CD8-positive, alpha-beta memory T cell (primary cell): ENCODE measurements at places on chromosomes 6 and 20.

DNA sequence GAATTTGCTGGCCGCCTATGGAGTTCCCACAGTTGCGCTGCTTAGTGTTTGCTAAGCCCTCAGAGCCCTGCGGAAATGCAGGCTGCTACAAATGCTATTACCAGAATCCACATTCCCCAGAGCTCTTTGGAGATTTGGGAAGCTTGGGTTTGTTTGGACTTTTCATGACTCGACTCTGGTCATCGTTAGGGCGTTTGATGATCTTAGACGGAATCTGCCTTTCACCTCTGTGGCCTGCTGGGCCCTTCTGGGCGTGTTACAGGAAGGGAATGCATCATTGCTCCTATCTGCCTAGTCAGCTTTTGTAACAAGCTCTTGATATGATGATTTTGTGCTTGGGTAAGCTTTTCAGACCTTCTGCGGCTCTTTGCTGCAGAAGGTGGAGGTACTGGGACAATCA, 50.8 kb downstream of the EYA2 start:
- DNase-seq: no peak

GRCh38 chr6:166627875-166628801, 1.1 kb upstream of the RPS6KA2 start:
- DNase-seq: no peak

DNA sequence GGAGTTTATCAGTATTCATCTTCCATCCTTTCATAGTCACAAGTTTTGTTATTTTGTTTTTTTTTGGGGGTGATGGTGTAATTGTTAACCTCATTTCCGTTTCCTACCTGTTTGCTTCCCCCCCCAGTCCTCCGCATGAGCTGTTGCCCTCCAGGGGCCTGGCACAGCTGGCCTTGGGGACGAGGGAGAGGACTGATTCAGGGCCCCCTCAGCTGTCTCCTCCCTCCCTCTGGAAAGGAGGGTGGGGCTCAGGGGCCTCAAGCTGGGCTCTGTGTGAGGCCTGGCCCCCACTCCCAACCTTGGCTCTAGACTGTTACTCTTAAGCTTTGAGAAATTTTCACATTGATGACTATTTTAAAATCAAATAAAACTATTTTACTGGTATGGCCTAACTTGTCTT, 4.0 kb downstream of the LRRC73 start:
- DNase-seq: no peak

DNA sequence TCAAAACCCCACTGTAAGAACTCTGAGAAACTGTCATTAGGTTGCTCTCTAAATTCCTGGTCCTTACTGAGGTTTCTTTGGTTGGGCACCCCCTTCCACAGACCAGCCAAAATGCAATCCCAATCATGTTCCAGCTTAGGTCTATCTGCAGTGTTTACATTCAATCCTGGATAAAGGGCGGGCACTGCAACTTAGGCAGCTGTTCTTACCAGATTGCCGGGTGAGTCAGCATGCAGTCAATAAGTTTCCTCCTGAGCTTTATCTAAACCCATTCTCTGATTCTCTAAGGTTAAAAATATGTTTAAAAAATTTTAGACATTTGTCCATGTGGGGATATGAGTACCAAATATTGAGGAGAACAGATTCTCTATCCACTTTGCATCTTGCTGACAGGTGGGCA, 197.8 kb downstream of the HAO1 start:
- no peak for DNase-seq

GRCh38 chr6:33455051-33455450, 675 bp downstream of the ZBTB9 start:
- DNase-seq: no peak

DNA sequence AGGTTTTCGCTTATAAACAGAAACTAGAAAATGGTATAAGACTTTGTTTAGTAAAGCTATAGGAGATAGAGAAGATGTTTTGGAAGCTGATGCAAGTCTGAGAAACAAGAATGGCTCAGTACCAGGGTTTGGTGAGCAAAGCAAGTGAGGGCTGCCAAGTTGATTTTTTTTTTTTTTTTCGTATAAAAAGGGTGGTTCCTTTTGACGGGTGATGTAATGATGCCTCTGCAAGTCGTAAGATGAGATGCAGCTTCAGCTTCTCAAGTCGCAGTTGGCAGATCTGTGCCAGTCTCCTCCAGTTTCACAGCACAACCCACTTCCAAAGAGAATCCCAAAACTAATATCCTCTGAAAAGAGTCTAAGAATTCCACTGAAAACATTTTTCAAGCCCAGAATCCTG, 252.8 kb upstream of the CDH4 start:
- DNase-seq: no peak

DNA sequence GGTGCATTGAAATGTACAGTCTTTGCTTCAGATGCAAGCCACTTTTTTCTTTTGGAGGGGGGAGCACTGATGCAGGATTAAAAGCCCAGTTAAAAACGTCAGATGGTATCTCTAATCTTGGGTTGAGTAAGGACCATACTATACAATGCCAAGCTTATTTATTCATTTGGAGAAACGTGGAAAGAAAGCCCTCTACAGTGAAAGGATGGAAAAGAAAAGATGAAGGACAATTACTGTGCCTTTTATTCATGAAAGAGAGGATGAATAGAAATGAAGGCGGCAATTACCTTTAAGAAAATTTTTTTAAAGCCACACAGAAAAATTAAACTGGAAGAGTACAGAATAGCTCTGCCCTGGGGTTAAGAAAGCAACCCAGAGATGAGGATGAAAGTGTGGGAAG, 2.7 kb downstream of the B3GAT2 start:
- no peak for DNase-seq

DNA sequence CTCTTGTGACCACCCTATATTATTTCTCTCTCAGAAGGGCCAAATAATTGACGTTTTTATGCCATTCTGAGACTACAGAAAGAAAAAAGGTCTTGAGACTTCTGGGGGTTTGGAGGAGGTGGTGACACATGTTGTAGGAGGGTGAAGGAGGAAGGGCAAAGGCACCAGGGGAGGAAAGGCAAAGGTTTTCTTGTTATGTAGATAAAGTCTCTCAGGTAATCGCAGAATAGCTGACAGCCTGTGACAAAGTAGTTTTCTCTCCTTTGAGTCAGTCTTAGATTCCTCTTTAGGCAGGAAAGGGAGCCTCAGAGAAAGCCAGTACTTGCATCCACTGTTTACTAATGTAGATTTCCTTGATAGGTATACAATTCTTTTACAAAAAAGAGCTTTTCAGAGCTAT, 23.6 kb downstream of the OR2B2 start:
- no peak for DNase-seq

GRCh38 chr6:43338243-43338642, 29.6 kb upstream of the CRIP3 start:
- no peak for DNase-seq
